ENCODE measurements at places on chromosomes 3 and 15. TPM values are rescaled to one million over a fixed set of nuclear protein-coding genes. Genes with fewer than 3 reads are reported as not detected.

Gene GRM7
- polyA plus RNA-seq: not detected

Gene IMP3
- polyA plus RNA-seq: 247 TPM

Gene TRH
- not detected for polyA plus RNA-seq

Gene TM4SF18
- not detected for polyA plus RNA-seq

Gene MYEF2
- polyA plus RNA-seq: 1.2 TPM

Gene GOLGA6B
- not detected for polyA plus RNA-seq

Gene ALAS1
- polyA plus RNA-seq: 32.9 TPM

Gene NR1I2
- polyA plus RNA-seq: 1.0 TPM

Gene KNG1
- not detected for polyA plus RNA-seq

Gene CAPN7
- polyA plus RNA-seq: 32.4 TPM

Gene CLRN1
- polyA plus RNA-seq: not detected

Gene SAMMSON
- not detected for polyA plus RNA-seq

Gene GPR160
- polyA plus RNA-seq: 6.2 TPM

Gene RAB43
- polyA plus RNA-seq: 14.9 TPM

Gene FAM81A
- not detected for polyA plus RNA-seq

Gene P2RY14
- 4.3 TPM for polyA plus RNA-seq

Gene ULK4
- 10.4 TPM for polyA plus RNA-seq

Gene ALDH1A2
- not detected for polyA plus RNA-seq

Gene OSBPL10
- polyA plus RNA-seq: 0.12 TPM

Gene MYRIP
- not detected for polyA plus RNA-seq

Gene CIB2
- 2.0 TPM for polyA plus RNA-seq

Gene SLC26A6
- 4.9 TPM for polyA plus RNA-seq

Gene VILL
- polyA plus RNA-seq: 16.8 TPM

Gene GOLGA6L4
- polyA plus RNA-seq: 0.18 TPM

Gene TNFSF10
- 48.1 TPM for polyA plus RNA-seq

Gene DNAH12
- polyA plus RNA-seq: not detected

Gene FAM43A
- 19.6 TPM for polyA plus RNA-seq

Gene PPARG
- not detected for polyA plus RNA-seq

Gene TRAT1
- 120 TPM for polyA plus RNA-seq

Gene NLGN1
- polyA plus RNA-seq: not detected

Gene TMEM266
- not detected for polyA plus RNA-seq

Gene CFAP44
- 0.51 TPM for polyA plus RNA-seq

Gene GABRB3
- polyA plus RNA-seq: not detected

All from CD8-positive, alpha-beta memory T cell (primary cell).